ENCODE measurements at places on chromosomes 2 and 18.

DNA sequence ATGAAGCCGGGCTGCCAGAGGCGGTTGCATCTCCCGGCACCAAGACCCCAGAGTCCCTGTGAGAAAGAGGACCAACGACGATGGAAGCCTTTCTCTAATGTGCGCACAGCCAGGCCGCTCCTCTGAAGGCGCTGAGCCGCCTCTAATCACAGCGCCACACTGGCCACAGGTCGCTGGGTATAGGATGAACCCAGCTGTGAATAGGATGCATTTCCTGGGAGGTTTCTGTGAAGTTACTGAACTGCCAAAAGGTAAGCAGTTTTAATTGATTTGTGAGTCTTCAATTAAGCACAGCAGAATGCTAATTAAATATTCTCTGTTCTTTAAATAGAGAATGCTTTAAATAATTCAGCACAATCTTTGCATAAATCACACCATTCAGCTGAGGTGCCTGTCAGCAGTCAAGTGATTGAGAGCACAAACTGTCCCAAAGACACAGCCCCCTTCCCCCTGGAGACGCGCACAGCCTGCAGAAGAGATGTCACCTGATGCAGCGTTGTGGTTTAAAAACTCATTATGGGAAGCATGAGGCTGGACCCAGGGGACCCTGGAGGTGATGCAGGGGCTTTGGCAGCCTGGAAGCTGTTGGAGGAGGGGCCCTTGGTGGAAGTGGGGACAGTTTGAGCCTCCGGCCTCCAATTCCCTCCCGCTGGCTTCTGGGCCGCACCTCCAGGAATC, 98.1 kb downstream of the RTP5 start:
- no peak for DNase-seq

DNA sequence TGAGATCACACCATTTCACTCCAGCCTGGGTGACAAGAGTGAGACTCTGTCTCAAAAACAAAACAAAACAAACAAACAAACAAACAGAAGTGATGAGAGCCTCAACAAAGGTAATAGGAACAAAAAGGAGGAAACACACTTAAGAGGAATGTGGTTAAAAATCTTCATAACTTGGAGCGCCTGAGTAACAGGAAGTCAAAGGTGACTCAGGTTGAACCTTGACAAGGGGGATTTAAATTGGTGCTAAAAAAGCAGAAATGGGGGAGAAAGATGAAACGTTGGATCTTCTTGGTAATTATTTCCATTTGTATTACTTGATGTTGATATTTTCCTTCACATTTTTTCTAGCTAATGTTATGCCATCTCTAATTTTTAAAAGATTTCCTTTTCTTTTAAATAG, 318.5 kb upstream of the TCF4 start:
- DNase-seq: no peak

DNA sequence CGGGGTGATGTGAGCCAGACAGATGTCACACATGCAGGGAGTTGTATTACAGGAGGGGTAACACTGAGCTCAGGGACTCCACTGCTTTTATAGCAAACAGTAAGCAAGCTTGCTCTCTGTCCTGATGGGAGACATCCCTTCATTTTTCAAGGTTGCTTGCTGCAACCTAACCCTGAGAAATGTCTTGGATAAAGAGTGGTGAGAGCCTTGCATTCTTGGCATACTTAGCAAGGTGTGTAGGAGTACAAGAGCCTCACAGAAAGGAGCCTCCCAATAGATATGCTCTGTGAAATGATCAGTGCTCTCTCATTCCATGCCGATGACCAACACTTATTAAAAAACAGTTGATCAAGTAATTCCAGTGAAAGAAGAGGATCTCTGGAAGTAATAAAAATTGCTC, 8.1 kb downstream of the PFN4 start:
- no peak for DNase-seq

DNA sequence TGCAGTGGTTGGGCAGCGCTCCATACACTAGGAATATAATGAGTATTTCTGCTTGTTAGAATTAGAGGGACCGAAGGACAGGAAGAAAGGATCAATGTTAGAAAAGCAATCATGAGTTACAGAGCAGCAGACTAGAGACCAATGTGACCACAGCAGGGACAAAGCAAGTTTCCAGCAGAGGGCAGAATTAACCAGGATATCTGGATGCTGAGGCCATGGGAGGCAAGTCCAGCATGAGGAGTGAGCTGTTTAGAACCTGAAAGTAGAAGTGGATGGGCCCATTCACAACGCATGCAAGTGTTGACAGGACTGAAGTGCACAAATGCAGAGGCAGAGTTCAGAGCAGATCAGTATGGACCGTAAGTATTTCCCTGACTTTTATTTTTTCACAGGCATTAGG, 910.4 kb upstream of the GYPC start:
- DNase-seq: peak; percentile 26

GRCh38 chr18:58208207-58208932, 164.3 kb downstream of the NEDD4L start:
- DNase-seq: no peak

DNA sequence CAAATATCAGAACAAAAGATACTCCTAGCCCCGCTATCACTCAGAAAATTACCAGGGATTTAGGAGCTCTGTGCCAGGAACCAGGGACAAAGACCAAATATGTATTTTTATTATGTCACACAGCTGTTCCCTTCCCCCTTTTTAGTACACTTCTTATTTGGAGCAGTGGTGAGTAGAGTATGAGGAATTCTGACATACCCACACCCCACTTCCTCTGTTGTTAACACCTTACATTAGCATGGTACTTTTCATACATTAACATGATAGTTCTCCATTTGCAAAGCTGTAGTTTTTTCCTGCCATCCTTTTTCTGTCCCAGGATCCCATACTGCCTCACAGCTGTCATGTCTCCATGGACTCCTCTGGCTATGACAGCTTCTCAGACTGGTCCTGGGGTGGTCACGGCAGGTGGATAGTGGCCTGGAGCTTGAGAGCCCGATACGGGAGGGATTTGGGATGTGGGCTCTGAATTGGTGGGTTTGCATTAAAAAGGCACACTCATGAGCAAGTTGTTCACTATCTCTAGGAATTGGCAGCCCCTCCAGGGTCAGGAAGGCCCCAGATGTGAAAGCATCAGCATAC, 100.2 kb downstream of the SH3RF3 start:
- no peak for DNase-seq

GRCh38 chr2:110783196-110783873, 51.0 kb downstream of the ACOXL start:
- no peak for DNase-seq

DNA sequence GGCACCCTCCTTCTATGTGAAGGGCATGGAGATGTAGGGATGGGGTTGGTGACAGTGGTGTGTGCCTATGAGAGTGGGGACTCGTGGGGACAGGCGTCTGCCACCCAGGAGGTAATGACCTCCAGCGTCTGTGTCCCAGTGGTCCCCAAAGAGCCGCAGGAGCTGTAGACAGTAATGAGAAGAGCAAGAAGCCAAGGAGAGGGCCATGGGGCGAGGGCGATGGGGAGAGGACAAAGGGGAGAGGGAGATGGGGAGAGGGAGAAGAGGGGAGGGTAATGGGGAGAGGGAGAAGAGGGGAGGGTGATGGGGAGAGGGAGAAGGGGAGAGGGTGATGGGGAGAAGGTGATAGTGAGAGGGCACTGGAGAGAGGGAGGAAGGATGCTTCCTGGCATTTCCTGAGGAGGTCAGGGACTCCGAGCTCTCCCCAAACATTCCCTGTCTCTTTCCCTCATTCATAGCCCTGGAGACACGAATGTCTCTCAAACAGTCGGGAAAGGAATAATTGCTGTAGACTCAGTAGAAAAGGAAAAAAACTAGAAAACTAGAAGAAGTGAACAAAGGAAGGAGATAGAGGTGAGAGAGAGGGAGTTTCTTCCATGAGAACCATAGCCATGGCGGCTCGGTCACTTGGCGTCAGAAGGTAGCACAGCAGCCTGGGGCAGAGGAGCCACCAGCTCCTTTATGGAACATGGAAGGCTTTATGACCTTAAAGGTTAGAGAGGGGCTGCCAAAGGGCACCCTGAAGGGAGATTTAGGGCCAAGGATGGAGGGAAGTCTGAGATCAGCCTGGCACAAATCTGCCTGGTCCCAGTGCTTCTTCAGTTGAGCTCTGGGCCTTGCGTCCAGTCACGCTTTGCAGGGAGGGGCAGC, 39.5 kb downstream of the PSD4 start:
- no peak for DNase-seq

- no peak for DNase-seq
Measured at GRCh38 chr18:24735624-24736231, 275.3 kb downstream of the HRH4 start.
